GM20000 (cell line): ENCODE measurements at places on chromosomes 6 and 20.

DNA sequence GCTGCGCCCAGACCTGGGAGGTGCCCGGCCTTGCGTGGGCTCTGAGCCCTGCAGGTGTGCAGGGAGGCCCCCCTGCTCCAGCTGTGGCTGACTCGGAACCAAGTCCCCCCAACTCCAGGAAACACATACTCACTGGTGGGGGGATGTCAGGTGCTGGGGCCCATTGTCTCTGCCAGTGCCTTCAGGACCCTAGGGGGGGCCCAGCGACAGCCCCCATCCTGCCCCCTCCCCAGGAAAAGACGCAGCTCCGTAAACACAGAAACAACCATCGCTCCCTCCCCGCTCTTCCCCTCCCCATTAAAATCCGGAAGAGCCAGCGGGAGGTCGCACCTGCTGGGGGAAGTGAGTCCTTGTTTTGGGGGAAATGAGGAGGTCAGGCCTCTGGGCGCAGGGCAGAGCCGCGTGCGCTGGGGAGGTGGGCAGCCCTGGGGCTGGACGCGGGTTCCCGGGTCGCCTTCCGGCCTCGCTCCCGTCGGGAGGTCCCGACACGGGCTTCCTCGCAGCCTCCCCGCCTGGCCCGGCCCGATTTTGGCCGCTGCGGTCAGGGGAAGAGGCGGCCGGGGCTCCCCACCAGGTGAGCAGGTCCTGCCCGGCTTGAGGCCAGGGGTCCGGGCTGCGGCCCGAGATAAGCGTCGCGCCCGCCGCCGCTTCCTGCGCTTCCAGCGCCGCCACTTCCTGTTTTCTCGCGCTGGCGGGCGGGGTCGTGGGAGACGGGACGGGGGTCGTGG is 6.2 kb downstream of the C20orf204 start:
- DNase-seq, result no peak

GRCh38 chr20:1588533-1589460 is 31.0 kb downstream of the SIRPB1 start:
- DNase-seq, result no peak

- no peak for DNase-seq
Measured at GRCh38 chr6:28586324-28586723, 60.6 kb downstream of the GPX5 start.

GRCh38 chr6:3773678-3774298 is 22.3 kb upstream of the PXDC1 start:
- no peak for DNase-seq

DNA sequence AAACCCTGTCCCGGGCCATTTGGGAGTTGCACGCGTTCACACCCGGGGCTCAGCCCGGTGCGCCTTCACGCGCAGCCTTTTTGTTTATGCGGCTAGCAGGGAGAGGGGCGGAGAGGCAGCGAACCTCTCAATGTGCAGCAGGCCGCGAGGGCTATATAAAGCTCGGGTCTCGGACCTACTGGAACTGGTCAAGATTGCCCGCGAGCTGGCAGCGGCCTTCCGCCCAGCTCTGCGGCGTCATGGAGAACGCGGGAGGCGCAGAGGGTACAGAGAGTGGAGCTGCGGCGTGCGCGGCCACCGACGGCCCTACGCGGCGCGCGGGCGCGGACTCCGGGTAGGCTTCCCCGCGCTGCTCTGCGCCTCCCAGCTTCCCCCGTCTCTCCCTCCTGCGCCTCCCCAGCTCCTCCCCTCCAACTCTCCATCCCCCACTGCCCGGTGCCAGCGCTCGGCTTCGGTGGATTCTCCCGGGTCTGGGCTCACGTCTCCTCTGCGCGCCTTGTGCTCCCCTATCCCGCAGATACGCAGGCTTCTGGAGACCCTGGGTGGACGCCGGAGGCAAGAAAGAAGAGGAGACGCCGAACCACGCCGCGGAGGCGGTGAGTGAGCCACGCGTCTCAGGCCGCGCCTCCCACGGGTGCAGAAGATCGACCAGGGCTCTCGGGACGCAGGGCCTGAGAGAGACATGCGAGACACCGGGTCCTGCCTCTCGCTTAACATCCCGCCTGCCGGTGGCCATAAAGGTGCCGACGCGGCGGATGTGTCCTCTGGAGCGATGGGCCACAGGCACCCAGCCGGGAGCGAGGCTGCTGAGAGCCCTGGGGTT is at the start of gene RIPPLY2:
Gene RIPPLY2 (plus strand): TSS at position 183 of the 823 bp plus-strand sequence. CDS start 57 bp downstream, at position 240.
- DNase-seq, result peak; percentile 28

DNA sequence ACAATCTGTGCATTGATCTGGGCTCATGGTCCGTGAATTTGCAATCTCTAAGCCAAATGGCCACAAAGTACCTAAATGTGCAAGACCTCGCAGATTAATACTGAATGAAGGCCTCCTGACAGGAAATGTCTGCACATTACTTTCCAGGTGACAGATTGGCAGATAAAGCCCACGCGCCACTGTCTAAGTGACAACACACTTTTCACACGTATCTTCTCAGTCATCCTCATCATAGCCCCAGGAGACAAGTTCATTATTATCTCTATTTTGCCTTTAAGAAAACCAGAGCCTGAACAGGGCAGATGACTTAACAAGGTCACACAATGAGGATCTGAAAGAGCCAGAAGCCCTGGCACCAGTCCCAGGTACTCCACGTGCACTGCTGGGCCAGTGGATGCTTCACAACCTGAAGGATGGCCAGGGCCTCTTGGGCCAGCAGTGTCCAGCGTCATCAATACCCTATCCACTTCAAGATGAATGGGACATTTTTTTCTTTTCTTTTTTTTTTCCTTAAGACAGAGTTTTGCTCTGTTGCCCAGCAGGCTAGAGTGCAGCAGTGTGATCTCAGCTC is 266.3 kb downstream of the PTPRT start:
- no peak for DNase-seq

DNA sequence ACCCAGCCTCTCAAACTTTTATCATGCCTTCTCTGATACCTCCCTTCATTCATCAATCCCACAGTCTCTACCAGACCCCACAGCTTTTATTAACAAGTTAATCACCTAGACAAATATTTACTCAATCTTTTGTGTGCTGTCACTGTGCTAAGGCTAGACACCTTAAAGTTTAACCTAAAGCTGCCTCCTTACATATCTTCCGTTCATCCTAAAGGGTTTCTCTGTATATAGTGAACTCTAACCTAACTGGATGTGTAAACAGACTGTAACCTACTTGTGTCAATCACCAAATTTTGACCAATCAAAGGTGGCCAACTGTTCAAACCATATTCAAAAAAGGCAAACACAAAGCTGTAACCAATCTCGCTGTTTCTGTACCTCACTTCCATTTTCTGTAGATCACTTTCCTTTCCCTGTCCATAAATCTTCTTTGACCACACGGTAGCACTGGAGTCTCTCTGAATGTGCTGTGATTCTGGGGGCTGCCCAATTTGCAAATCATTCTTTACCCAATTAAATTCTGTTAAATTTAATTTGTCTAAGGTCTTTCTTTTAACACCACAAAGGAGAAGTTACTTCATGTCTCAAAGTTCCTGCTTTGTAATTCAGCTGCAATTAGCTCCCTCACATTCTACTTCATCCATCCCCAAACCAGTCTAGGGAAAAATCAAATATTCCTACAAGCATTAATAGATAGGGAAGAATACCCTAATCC is 72.5 kb downstream of the ARHGAP18 start:
- no peak for DNase-seq

GRCh38 chr6:158799051-158799792 is 19.9 kb downstream of the EZR start:
- no peak for DNase-seq

DNA sequence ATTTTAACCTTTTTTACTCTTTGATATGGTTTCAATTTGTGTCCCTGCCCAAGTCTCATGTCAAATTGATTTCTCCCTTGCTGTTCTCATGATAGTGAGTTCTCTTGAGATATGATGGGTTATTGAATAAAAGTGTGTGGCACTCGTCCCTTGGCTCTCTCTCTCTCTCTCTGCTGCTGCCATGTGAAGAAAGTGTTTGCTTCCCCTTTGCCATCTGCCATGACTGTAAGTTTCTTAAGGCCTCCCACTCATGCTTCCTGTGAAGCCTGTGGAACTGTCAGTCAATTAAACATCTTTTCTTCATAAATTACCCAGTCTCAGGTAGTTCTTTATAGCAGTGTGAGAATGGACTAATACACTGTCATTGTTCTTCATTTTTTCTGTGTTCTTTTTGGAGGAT is 48.5 kb downstream of the LIN28B start:
- no peak for DNase-seq

DNA sequence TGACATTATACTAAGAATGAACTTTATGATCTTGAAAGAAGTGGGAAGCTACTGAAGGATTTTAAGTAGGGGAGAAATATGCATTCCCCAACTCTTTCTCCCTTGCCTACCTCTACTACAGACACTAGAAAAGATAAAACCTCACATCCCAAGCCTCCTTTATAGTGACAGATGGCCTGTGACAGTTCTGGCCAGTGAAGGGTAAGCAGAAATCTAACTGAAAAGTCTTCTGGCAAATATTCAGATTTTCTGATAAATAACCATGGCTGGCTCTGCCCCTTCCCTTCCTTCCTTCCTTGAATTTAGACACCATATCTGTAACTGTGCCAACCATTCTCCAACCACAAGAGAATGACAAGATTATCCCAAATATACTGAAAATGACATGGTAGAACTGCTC is 10.2 kb upstream of the BEND6 start:
- DNase-seq, result no peak

- DNase-seq, result no peak
Measured at GRCh38 chr20:59125332-59125731, 38.3 kb upstream of the ZNF831 start.

- peak; percentile 37 for DNase-seq
Measured at GRCh38 chr6:11042750-11043377, 1.2 kb downstream of the ELOVL2 start.

GRCh38 chr6:127923135-127923534 is 22.3 kb upstream of the THEMIS start:
- DNase-seq, result no peak

DNA sequence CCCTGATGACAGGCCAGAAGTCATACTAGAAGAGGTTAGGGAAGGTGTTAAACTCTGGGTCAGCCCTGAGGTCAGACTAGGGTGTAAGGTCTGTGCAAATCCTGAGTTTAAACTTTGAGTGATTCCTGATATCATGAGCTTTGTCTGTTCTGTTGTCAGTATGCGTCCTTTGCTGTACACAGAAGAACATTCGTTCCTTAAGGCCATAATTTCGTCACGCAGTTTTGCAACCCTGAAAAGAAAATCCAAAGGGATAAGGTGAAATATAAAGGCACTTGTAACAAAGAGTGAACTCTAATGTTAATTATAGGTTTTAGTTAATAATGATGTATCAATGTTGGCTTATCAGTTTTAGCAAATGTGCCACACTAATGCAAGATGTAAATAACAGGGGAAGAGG is 2.3 kb downstream of the DST start:
- DNase-seq, result no peak

- DNase-seq, result peak; percentile 8
Measured at GRCh38 chr20:8389381-8390036, 257.4 kb downstream of the PLCB1 start.

DNA sequence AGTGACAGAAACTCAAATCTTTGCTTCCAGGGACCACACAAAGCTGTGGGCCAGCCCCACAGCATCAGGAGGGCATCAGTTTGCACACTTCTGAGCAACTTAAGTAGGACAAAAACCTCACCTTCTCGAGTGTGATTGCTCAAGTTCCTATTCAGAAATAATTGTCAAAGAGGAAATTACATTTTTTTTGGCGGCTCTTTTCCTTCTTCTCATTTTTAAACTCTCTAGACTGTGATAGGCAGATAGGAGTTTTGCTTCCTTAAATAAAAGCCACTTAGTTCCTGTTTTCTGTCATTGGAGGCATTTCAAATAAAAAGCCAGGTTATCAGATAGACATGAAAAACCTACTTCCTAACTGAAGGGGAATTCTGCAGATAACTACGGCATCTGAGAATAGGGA is 11.2 kb upstream of the TAGAP start:
- peak; percentile 16 for DNase-seq

GRCh38 chr6:56775498-56776166 is 132.9 kb upstream of the DST start:
- no peak for DNase-seq

- no peak for DNase-seq
Measured at GRCh38 chr20:51428401-51429143, 113.9 kb downstream of the NFATC2 start.

GRCh38 chr6:90703336-90703735 is 116.5 kb upstream of the MAP3K7 start:
- DNase-seq, result no peak

DNA sequence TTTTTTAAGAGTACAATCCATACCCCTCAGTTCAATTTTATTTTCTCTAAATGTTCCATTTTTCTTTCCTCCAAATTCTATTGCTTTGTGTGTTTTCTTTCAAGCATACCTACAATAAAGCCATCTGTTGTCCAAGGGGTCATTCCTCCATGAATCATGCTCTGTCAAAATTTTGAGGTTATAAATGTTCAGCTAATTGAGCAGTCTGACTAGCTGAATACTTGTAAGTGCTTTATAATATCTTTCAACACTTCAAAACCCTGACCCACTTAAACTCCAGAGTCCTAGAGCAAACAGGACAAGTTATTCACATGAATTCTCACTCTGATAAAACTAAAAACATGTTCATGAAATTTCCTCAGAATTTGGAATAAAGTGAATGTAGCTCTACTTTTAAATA is 33.4 kb upstream of the EYA4 start:
- no peak for DNase-seq

DNA sequence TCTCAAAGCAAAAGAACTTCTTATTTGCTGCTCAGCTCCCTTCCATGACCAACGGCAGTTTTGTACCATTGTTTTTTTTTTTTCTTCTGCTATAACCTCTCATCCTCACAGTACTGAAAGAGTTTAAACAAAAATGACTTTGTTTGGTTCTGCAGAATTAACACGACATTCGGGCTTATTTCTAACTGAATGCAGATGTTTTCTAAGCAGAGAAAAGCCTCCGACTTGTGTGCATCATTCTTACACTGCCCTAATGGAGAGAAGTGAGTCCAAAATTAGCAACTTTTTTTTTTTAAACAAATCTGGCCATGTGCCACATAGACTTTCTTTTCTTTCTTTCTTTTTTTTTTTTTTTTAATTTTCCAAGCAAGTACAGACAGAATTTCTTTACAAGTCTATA is 382.7 kb downstream of the HDGFL1 start:
- no peak for DNase-seq

- no peak for DNase-seq
Measured at GRCh38 chr20:21356386-21356785, 40.9 kb downstream of the NKX2-4 start.

DNA sequence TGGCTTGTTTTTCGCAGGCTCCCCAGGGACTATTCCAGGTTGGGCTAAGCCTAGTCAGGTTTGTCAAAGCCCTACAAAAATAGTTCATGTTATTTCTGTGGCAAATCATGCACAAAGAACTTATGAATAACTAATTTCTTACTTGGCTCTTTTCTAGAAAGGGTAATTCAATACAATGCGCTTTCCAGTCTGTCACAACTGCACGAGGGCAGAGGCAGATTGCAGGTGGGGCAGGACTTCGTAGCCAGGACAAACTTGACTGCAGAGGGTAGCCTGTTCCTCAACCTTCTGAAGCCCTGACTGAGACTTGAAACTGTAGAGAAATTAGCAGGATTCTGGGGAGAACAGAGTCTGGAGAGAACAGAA is 253.5 kb downstream of the QKI start:
- DNase-seq, result peak; percentile 64

DNA sequence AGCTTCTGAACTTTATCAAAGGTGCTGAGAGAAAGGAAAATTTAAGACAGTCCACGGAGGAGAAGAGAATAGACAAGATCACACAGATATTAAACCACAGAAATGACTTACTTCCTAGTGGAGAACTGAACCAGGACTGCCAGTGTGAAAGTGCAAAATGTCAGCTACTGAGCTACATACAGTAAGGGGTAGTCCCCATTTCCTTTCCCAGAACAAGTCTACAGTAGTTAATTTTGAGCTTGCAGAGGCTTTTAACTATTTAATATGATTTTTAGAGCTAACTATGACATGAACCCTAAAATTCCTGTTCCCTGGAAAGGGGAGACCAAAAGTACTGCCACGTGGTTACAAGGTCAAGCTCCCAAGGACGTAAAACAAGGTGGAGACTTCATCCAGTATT is 45.1 kb downstream of the CEP85L start:
- peak; percentile 24 for DNase-seq
